ENCODE measurements at places on chromosomes 5 and 9.
A peak's percentile ranks its signal among the peaks of the same experiment; 100 is the strongest.

GRCh38 chr5:17443333-17444130 lies 54.5 kb upstream of the TAF11L2 start:
- DNase-seq: no peak

DNA sequence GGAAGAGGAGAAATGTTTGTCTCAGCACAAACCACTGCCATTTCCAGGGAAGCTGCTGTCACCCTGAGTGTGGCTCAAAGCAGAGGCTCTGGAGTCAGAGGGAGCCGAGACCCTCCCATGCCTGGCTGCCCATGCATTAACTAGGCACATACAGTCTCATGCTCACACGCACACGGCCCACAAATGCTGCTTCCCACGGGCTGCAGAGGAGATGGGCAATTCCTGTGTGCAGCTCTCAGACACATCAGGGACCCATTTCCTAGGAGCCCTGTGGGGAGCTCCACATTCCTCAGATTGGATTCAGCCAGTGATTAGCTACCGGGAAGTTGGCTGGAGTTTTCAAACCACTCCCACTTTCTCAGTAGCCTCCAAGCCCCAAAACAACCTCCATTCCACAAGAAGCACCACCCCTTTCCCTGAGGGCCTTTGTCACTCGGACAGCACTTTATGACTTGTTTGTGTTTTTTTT lies 9.1 kb upstream of the PTGES start:
- DNase-seq: no peak

GRCh38 chr5:15992918-15993317 lies 186.7 kb downstream of the MARCHF11 start:
- DNase-seq: no peak

DNA sequence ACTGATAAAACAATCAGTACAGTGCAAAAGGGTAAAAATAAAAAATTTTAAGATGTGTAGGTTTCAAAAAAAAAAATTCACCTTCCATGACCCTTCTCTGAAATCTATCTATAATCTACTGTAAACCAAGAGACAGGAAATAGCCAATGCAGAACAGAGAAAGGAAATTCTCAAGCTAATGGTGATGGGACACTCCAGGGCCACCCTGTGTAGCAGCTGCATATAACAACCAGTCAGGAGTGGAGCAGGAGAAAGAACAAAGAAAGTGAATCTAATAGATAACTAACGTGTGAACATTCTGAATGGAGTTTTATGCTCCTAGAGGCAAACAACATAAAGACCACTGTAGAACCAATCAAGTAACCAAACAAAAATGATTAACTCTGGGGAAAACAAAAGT lies 16.6 kb downstream of the SPTLC1 start:
- no peak for DNase-seq

DNA sequence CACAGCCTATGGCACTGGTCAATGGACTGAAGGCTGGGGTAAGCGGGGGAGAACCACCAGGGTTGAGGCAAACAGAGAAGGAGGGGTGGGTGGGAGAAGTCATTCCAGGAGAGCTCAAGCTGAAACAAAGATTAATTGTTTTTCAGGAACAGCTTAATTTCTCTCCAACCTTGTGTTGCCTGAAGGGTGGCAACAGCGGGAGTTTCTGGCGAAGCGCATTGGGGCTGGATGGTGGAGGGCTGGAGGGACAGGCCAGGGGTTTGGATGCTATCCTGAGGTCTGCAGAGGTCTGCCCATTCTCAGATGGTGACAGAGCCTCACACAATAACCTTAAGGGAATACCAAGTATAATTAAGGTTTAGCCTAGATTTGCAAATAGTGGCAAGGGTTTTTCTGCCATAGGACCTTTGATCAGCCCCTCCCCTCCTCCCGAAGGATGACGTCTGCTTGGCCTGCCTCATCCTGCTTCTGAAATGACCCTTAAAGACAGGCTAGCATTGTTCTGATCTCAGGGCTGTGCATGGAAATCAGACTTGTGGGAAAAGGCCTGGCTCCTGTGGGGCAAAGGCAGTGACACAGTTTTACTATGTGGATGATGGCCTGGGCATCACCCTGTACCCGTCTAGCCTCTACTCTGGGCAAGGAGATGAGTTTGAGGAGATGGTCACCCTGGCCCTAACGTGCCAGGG lies 32.7 kb downstream of the PSD2 start:
- DNase-seq: peak; percentile 46

- DNase-seq: no peak
Measured at GRCh38 chr5:128163991-128164390, 80.4 kb downstream of the SLC12A2 start.

DNA sequence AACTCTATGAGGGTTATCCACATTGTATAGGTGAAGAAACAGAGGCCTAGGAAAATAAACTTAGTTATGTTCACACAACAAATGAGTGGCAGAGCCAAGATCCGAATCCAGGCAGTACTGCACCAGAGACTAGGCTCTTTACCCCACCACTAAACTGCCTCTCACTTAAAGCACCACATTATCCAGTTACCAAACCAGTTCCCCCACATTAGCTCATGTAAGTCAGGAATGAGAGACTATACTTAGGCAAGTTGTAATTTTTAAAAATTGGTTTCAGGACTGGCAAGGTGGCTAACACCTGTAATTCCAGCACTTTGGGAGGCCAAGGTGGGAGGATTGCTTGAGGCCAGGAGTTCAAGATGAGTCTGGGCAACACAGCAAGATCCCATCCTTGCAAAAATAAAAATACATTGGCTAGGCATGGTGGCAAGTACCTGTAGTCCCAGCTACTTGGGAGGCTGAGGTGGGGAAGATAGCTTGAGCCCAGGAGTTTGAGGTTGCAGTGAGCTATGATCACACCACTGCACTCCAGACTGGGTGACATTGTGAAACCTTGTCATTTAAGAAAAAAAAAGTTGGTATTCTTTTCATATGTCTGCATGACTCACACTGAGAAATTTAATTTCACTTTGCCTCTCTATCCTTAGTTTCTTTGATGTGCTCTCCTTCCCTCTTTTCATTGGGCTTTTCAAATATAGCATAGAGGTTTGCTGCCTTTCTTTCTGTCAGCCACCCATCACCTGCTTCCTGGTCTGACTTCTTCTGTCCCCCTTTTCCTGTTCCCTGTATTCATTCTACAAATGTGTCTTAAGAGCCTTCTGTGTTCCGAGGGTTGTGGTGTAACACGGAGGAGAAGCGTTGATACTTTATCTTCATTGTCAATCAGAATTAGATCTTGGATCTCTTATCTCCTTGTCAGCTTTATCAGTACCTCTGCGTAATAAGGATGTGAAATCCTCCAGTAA lies 64.7 kb downstream of the ERMP1 start:
- no peak for DNase-seq

- no peak for DNase-seq
Measured at GRCh38 chr5:80622756-80623155, 31.7 kb upstream of the MSH3 start.

DNA sequence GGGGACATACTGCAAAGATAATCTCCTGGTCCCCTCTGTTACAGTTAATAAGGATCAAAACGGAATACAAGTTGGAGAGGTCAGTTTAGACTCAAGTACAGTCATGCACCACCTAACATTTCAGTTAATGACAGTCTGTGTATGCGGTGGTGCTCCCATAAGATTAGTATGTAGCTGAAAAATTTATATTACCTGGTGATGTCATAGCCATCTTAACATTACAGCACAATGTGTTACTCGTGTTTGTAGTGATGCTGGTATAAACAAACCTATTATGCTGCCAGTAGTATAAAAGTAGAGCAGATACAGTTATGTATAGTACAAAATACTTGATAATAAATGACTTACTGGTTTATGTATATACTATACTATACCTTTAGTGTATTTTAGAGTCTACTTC lies 207.9 kb downstream of the GDNF start:
- DNase-seq: no peak

DNA sequence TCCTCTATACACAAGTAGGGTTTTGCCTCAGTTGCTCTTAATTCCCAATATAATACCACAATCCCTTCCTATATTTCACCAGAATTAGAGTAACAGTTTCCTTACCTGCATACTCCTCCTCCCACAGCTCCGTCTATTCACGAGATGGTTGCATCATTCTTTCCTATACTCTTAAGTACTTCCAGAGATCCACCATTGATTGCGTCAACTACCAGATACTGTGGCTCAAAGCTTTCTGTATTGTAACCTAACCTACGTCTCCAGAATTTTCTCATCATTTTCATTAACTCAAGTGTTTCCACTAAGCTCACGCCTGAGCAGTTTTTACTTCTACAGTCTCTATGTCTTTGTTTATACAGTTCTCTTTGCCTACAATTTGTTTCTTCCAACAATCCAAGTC lies 31.2 kb upstream of the MINAR2 start:
- DNase-seq: no peak

- no peak for DNase-seq
Measured at GRCh38 chr9:137371946-137372651, 50.9 kb downstream of the EXD3 start.

DNA sequence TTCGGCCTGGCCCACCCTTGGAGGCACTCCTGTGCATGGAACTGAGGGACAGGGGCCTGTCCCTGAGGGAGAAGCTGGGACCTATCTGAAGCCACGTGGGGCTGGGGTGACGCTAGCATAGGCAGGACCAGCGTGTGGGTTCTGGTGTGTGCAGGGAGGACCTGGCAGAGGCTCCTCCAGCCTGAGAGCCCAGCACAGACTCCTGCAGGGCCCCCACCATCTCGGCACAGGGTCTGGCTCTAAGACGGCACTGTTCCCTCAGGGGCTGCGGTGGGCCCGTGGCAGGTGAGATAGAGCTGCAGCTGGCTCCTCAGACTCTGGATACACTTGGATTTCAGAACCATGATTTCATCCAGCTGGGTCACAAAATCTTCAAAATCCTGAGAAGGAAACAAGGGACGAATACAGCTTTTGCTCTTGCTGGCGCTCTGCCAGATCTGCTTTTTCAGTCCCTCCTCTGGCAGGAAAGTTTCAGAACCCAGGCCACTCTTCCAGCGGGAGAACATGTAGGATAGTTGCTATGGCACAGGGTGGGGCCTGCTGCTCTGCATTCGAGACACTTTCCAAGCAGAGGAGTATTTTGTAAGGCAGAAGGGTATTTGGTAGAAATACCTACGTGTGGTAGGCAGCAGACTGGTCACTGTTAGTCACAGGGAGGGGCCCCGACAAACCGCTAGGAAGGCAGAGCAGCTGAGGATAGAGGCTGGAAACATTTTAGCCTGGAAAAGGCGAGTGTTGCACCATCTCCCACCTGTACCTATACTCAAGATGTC lies 74.7 kb downstream of the KIF24 start:
- no peak for DNase-seq

DNA sequence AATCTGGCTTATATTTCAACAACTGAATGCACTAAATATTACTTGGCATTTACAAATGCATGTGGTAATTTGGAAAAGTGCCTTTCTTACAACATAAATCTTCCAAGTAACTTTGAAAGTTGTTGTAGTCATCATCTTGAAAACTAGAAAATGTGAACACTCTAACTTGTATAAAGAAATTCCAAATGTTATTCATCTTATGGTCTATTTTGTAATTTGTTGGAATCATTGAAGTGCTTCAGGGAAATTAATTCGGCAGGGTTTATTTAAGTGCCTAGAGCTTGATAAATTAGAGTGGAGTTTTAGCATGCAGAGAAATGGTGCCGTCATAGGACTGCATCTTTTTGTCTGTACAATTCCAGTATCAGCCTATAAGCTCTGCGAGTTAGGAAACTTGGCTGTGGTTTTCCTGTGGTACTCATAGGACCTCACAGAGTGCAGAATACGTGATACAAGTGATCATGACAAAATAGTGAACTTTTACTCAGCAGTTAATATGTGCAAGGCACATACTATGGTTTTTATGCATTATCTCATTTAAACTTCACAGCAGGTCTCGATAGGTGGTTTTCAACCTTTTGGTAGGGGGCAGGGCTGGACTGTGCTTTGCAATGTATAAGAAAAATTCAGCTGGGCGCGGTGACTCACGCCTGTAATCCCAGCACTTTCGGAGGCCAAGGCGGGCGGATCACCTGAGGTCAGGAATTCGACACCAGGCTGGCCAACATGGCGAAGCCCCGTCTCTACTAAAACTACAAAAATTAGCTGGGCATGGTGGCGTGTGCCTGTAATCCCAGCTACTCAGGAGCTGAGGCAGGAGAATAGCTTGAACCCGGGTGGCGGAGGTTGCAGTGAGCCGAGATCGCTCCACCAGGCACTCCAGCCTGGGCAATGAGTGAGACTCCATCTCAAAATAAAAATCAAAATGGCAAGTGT lies 79.6 kb downstream of the RAI14 start:
- no peak for DNase-seq

Data from C1 segment of cervical spinal cord (tissue), 14 donors.